ENCODE measurements at places on chromosomes 13 and 19. TPM values are rescaled to one million over a fixed set of nuclear protein-coding genes. Genes with fewer than 3 reads are reported as not detected.
A peak's percentile ranks its signal among the peaks of the same experiment; 100 is the strongest.

Gene CPB2
- not detected for polyA plus RNA-seq

Gene KDELR1
- polyA plus RNA-seq: 224 TPM

Gene CCDC169
- 1.2 TPM for polyA plus RNA-seq

Gene GMIP
- 7.9 TPM for polyA plus RNA-seq

Gene NAT14
- polyA plus RNA-seq: 42.6 TPM

Gene CABP5
- not detected for polyA plus RNA-seq

Gene PSG3
- not detected for polyA plus RNA-seq

Gene SYCN
- not detected for polyA plus RNA-seq

Gene KL
- not detected for polyA plus RNA-seq

Gene CLEC4G
- not detected for polyA plus RNA-seq

Gene TSKS
- 0.03 TPM for polyA plus RNA-seq

Gene DCT
- not detected for polyA plus RNA-seq

- DNase-seq: peak; percentile 21
These were observed at the start of gene AMER2 for GRCh38 chr13:25171517-25172302. Gene AMER2, minus strand, starts transcription at chr13:25172288. Its CDS starts 669 bp downstream, at chr13:25171619.

DNA sequence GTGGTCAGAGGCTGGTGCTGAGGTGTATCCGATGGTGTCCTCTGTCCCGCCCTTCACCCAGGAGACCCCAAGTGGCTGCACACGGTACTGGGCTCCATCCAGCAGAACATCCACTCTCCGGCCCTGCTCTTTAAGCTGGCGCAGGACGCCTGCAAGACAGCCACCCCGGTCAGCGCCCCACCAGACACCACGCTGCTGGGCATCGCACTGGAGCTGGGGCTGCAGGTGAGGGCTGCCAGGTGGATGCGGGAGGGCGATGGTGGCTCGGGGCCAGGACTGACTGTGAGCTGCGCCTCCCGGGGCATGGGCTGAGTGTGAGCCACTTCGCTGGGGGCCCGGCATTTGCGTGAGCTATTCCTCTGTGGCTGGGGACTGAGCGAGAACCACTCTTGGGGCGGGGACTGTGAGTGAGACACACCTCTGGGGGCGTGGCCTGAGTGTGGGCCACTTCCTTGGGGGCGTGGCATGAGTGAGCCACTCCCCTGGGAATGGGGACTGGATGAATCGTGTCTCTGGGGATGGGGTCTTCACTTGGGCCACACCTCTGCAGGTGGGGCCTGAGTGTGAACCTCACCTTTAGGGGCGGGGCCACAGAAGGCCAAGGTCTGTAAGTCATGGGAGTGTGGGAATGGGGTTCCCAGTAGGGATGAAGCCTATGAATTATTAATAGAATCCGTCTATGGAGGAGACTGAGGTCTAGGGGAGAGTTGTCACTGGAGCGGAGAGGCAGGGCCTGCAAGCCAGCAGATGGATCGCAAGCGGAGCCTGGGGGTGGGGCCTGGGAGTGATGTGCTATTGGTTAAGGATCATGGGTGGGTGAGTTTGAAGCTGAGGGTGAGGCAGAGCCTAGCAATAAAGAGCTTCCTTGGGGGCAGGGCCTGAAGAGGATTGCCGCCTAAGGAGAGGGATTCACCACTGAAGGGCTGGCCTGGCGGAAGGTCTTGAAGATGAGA, 30.5 kb downstream of the ZSWIM4 start:
- DNase-seq: no peak

- no peak for DNase-seq
These were observed 45.4 kb downstream of the ARHGAP35 start for GRCh38 chr19:46906221-46906620.

- DNase-seq: no peak
These were observed 9.2 kb downstream of the CCDC8 start for GRCh38 chr19:46404055-46404752.

DNA sequence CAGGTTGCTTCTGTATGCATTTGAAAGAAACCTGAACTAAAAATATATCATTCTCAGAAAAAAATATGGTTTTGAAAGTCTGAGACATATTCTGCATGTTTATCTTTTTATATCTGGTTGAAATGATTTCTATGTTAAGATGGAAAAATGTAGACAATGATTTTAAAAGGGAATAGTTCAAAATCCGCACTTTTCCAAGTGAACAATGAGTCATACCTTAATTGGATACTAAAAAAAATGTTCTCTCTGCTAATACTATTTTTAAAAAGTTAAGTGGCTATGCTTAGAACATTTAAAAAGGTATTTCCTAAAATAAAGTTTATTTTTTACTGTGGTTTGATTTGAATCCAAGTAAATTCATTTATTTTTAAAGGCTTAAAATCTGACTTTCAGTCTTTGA, 801.4 kb downstream of the SLITRK6 start:
- DNase-seq: no peak

DNA sequence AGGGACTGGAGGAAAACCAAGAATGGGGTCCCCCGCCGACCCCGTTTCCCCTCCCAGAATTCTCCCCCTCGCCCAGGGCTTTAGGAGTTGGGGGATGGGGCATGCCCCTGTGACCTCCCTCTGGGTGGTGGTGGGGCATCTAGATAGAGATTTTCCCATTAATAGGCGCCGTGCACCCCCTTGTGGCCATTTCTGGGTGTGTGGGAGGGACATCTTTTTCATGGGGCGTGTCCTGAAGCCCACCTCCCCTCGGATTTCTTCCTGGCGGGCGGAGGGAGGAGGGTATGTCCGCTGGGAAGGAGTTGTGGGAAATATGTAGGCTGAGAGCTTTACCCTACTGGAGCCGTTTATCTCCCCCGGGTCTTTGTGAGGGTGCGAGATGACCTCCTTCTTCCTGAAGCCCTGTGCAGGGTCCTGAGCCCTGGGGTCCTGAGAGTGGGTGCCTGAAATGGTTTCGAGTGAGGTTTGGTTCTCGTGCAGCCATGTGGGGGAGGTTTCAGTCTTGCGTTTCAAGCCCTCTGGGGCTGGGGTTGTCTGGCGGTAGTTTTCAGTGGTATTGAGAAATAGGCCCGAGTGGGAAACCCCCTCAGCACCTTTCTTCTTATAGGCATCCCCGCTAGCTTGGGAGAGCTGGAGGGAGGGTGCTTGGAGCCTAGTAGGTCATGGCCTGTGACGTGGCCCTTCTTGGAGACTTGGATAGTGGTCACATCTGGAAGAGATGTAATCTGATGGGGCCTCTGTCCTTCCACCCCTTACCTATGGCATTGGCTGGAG, 1.0 kb downstream of the PRMT1 start:
- peak; percentile 77 for DNase-seq

DNA sequence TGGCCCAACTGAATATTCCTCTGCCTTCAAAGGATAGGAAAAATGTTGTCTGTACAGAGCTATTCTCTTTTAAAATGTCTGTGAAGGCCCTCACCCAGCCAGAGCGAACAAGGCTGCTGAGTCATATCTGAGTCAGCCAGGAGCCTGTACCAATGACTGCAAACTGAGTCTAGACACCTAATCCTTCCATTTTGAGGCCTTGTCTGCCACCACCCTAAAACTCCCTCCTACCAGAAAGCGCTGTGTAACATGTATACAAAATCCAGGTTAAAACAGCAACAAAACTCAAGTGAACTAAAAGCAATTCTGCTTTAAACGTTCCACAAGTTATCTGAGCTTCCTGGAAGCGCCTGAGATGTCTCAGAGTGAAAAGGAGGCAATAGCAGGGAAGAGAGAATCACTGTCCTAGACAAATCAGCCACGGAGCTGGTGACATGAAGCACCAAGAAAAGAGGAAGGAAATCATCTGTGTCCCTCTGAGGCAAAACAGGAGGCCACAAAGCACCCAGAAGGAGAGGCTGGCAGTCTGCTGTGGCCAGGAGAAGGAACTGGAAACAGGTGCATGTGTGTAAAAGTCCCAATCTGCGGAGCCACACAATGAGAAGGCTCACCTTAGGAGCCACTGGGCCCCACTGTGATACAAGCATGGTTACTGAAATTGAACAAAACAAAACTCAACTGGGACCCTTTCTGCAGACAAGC, 10.2 kb downstream of the DHRS12 start:
- peak; percentile 66 for DNase-seq

DNA sequence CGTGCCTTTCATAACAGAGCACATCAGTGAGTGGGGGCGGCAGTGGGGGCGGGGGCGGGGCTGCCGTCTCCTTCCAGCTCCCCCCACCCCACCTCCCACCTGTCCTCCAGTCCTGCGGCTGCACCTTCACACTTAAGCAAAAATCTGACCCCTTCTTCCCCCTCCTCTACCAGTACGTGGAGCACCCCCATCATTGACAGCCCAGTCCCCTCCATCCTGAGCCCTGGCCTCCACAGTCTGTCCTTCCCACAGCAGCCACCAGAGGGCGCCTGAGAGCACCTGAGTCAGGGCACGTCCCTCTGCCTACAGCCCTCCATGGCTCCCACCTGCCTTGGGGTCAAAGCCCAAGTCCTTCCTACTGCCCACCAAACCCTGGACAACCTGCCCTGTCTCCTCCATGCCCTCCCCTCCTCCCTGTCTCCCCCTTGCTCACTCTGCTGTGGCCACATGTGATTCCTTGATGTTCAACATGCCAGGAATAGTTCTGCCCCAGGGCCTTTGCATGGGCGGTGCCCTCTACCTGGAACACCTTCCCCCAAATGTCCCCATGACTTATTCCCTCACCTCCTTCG, 4.0 kb downstream of the EBI3 start:
- DNase-seq: no peak

Data from endothelial cell of umbilical vein (primary cell).